ENCODE measurements at places on chromosomes 1 and 21. TPM values are rescaled to one million over a fixed set of nuclear protein-coding genes. Genes with fewer than 3 reads are reported as not detected.
A peak's percentile ranks its signal among the peaks of the same experiment; 100 is the strongest.

Gene CACNA1S
- total RNA-seq: not detected

- no peak overlapping the region for H3K4me3 ChIP-seq
- H3K27me3 ChIP-seq: no peaks in the 10 kb centered on the region
- H3K4me1 ChIP-seq: no peaks in the 10 kb centered on the region
- no peak overlapping the region for H3K27ac ChIP-seq
- no peaks in the 10 kb centered on the region for H3K36me3 ChIP-seq
These were observed 52.5 kb upstream of the RGS2 start for GRCh38 chr1:192756314-192756713.

- no peak overlapping the region for H3K27ac ChIP-seq
- no peaks in the 10 kb centered on the region for H3K36me3 ChIP-seq
- no peaks in the 10 kb centered on the region for H3K27me3 ChIP-seq
- DNase-seq: no peak
- no peak overlapping the region for H3K4me3 ChIP-seq
- no peaks in the 10 kb centered on the region for H3K4me1 ChIP-seq
These were observed 38.5 kb downstream of the DISC1 start for GRCh38 chr1:231665101-231665500.

Gene FMO1
- not detected for total RNA-seq

DNA sequence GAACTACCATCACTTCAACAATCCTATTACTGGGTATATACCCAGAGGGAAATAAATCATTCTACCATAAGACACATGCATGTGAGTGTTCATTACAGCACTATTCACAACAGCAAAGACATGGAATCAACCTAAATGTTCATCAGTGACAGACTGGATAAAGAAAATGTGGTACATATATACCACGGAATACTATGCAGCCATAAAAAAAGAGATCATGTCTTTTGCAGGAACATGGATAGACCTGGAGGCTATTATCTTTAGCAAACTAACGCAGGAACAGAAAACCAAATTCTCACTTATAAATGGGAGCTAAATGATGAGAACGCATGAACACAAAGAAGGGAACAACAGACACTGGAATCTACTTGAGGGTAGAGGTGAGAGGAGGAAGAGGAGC, 39.0 kb downstream of the KIAA0319L start:
- H3K4me1 ChIP-seq: peaks cover 4% of the 10 kb centered on the region
- no peak for DNase-seq
- no peak overlapping the region for H3K27ac ChIP-seq

Gene RHOU
- total RNA-seq: 0.04 TPM

DNA sequence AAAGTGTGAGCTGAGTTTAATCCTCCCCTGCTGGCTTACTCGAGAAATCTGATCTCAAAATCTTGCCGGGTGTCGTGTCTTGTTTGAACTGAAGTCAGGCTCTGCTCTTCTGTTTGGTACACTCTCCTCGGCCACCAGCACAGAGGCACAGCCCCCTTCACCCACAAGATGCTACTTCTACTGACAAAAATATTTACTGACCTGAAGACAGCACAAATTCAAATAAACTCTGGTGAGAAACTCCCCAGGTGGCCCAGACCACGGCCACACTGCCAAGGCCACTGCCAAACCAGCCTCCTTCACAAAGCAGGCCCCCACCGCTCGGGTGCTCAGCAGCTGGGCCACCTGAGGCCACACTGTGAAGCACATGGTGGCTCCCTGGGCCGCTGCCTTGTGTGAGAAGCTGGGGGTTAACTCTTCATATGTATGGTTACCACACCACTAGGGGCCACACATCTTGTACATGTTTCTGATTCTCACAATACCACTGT, 80.6 kb downstream of the TGFBR3 start:
- H3K4me3 ChIP-seq: no peak overlapping the region
- H3K27ac ChIP-seq: no peak overlapping the region
- no peak for DNase-seq

GRCh38 chr1:203366476-203366875, 15.6 kb upstream of the FMOD start:
- H3K27me3 ChIP-seq: peaks cover 10% of the 10 kb centered on the region
- DNase-seq: no peak
- H3K27ac ChIP-seq: no peak overlapping the region

Gene ARMH1
- total RNA-seq: not detected

DNA sequence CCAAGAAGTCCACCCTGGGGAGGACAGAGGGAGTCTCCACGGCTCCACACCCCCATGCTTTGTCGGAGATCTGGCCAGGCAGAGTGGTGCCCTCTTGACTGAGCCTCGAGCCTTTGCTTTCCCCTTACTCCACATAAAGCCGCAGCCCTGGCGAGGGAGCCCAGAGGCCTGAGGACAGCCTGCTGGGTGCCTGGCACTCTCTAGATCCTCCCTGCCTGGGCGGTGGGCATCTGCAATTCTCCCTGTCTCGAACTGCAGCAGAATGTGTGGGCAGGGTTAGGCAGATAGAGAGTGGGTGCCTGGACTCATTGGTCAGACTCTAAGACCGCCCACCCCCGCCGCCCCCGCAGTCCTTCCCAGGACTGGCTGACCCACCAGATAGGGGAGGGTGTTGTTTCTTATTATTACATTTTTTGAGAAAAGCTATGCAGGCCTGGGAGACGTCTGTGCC, 13.9 kb downstream of the EPHX1 start:
- H3K36me3 ChIP-seq: no peaks in the 10 kb centered on the region
- peak; percentile 52 for DNase-seq
- H3K4me3 ChIP-seq: no peak overlapping the region
- H3K27me3 ChIP-seq: no peaks in the 10 kb centered on the region

- no peaks in the 10 kb centered on the region for H3K36me3 ChIP-seq
- no peak overlapping the region for H3K27ac ChIP-seq
- H3K27me3 ChIP-seq: peaks cover 24% of the 10 kb centered on the region
- no peak overlapping the region for H3K4me3 ChIP-seq
- peak; percentile 51 for DNase-seq
- peaks cover 33% of the 10 kb centered on the region for H3K4me1 ChIP-seq
These were observed 8.5 kb downstream of the CHD5 start for GRCh38 chr1:6171548-6172124.
